ENCODE measurements at places on chromosomes 4 and X.

DNA sequence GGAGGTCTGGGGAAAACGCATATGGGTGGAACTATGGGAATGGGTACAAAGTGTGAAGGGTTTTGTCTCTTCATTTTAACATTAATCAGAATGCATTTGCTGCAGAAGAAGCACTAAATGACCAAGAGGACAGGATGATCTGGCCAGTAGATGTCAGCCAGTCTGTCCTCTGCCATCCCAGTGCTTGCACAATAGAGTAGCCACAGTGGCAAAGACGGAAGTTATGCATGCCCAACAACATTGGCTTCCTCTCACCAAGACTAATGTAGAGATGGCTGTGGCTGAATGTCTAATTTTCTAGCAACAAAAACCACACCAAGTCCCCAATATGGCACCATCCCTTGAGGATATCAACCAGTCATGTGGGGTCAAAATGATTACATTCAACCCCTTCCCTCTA, 45.0 kb upstream of the ARHGEF6 start:
- no peaks in the 10 kb centered on the region for H3K4me1 ChIP-seq
- H3K27me3 ChIP-seq: no peaks in the 10 kb centered on the region
- DNase-seq: no peak
- H3K4me3 ChIP-seq: no peak overlapping the region
- no peak overlapping the region for H3K27ac ChIP-seq

GRCh38 chr4:54746218-54746617, 88.5 kb downstream of the KIT start:
- H3K27ac ChIP-seq: no peak overlapping the region
- H3K4me1 ChIP-seq: peaks cover 3% of the 10 kb centered on the region
- H3K36me3 ChIP-seq: no peaks in the 10 kb centered on the region
- no peak for DNase-seq
- H3K4me3 ChIP-seq: no peak overlapping the region

DNA sequence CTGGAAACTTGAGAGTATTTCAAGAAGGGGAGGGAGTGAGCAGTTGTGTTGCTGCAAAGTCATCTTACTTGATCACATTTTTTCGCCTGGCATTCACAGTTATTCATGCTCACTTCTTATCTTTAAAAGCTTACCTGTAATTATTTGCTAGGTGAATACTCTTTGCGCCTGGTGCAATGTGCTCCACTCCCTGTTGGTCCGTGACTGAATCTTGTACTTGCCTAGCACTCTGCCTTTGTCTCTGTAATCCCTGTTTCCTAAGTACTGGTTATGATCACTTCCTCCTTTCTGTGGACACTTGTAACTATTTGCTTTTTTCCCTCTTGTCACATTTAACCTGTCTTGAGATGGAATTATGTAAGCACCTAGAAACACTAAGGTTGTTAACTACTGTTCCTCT, 5.8 kb downstream of the BMP2K start:
- peak; percentile 30 for DNase-seq
- H3K36me3 ChIP-seq: peaks cover 2% of the 10 kb centered on the region
- H3K27ac ChIP-seq: peak overlapping the region; percentile 72
- H3K4me3 ChIP-seq: no peak overlapping the region

DNA sequence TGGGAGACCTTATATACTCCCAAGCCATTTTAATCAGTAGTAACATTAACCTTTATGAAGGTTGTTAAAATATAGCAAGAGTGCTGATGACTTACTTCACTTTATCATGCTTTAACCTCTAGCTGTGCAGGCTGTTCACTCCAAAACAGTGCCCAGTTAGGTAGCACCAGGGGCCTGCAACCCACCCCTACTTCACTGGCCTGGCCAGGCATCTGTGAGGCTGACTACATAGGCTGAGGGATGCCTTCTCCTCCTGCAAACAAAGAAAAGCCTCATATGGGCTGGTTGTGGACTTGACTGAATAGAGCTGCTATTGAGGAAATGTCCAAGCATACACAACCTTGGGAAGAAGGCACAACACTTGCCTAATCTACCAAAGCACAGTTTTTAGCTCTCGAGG, 172.8 kb downstream of the SHROOM3 start:
- no peak for DNase-seq
- H3K36me3 ChIP-seq: no peaks in the 10 kb centered on the region
- H3K27ac ChIP-seq: no peak overlapping the region
- H3K4me3 ChIP-seq: no peak overlapping the region
- no peaks in the 10 kb centered on the region for H3K27me3 ChIP-seq
- H3K4me1 ChIP-seq: peaks cover 8% of the 10 kb centered on the region

DNA sequence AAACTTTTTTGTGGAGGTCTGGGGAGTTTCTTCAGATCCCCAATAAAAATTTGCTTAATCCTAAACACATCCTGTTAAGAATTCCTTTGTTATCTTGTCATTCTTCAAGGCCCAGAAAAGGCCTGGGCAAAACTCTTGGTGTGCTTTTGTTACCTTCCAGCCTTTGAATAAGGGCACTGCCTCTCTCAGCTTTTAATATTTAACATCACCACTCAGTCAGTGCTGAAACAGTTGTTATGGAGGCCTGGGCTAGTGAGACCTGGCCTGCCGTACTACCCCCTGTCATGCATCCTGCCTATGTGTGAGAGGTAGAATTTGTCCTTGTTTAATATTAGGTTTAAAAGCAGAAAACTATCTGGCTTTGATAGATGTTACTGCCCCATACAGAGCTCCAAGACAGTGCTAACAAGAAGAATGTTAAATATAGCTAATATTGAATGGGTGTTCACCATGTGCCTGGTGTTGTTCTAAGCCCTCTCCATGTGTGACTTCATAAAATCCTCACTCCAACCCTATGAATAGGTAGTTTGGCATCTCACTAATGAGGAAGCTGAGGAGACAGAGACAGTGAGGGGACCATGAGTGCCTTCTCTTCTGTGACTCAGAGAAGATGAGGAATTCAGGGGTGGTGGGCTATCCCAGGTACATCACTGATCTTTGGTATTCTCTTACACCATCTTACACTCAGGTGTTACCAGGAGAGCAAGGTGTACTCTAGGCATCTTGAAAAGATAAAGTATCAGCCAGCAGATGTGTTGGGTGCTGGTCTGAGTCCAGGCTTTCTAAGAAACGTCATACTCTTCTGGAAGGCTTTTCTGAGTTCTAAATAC, 6.2 kb downstream of the PPP1R2C start:
- H3K36me3 ChIP-seq: no peaks in the 10 kb centered on the region
- no peak overlapping the region for H3K4me3 ChIP-seq
- H3K4me1 ChIP-seq: peaks cover 16% of the 10 kb centered on the region
- DNase-seq: no peak

DNA sequence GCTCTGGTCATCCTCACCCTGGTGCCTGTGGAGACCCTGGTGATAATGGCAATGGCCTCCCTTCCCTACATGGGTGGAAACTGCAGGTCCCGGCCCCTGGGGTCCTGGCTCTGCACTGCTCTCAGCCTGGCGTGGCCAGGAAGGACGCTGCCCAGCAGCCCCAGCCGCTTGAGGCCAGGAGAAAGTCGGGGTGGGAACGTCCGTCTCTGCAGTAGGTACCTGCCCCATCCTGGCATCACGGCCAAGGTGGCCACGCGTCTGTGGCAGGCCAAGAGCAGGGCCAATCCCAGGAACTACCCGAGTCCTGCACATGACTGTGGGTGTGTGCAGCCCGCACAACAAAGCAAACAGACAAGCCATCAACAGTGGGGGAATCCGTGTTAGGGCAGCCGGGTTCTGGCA, 33.8 kb downstream of the FGFRL1 start:
- no peak overlapping the region for H3K4me3 ChIP-seq
- no peak for DNase-seq
- no peaks in the 10 kb centered on the region for H3K36me3 ChIP-seq
- H3K4me1 ChIP-seq: peaks cover 10% of the 10 kb centered on the region

GRCh38 chrX:139475432-139475831, 55.1 kb upstream of the F9 start:
- no peak overlapping the region for H3K27ac ChIP-seq
- no peak for DNase-seq
- H3K36me3 ChIP-seq: no peaks in the 10 kb centered on the region
- H3K4me3 ChIP-seq: no peak overlapping the region
- H3K27me3 ChIP-seq: no peaks in the 10 kb centered on the region

GRCh38 chrX:37405956-37406355, 56.8 kb downstream of the PRRG1 start:
- H3K27me3 ChIP-seq: no peaks in the 10 kb centered on the region
- H3K27ac ChIP-seq: no peak overlapping the region
- H3K36me3 ChIP-seq: no peaks in the 10 kb centered on the region
- H3K4me3 ChIP-seq: no peak overlapping the region

- no peaks in the 10 kb centered on the region for H3K36me3 ChIP-seq
- H3K27me3 ChIP-seq: no peaks in the 10 kb centered on the region
- no peak for DNase-seq
- no peak overlapping the region for H3K4me3 ChIP-seq
- no peak overlapping the region for H3K27ac ChIP-seq
- H3K4me1 ChIP-seq: no peaks in the 10 kb centered on the region
Observed at GRCh38 chrX:25154168-25154567, 138.4 kb upstream of the ARX start.

DNA sequence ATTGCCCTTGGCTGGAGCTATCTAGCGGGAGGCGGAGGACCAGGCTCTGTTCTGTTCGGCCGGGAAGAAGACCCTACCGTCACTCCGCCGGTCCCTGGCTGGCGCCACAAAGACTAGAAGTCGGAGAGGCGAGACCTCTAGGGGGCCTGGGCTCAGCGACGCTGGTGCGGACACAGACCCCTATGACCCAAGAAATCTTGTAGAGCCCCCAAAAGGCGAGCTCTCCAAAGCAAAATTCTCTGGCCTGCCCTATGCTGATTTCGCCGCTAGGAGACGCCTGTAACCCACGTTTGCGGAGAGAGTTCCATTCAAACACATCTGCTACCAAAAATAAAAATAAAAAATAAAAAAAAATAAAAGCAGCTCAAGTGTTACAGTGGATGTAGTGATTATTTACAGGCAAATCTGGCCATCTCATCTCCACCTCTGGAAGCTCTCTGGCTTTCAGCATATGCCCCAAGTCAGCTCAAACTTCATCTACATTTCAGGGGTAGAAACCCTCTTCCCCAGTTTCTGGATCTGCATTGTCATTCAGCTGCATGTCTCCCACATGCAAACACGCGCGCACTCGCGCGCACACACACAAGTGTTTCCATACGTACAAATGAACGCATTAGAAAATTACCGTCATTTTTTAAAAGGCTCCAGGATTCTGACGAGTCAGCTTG, 2.4 kb upstream of the PCDH10 start:
- no peak for DNase-seq
- peaks cover 18% of the 10 kb centered on the region for H3K4me1 ChIP-seq
- H3K27me3 ChIP-seq: peaks cover 59% of the 10 kb centered on the region
- no peak overlapping the region for H3K4me3 ChIP-seq

DNA sequence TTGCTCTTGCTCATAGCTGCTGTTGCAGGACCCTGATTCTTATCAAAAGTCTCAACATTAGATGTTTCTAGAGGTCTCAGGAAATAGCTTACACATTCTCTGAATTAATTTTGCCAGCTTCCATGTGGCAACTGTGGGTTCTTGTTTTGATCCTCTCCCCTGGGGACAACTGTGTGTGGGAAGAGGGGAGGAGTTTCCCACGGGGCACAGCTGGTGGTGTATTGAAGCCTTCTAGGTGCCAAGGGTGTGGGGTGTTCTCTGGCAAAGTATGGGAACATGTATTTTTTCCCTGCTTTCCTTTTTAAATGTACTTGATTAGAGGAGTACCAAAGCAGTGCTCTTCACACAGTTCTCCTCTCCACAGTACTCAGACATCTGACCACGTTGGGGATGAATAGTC, 212.7 kb downstream of the RPA4 start:
- no peak overlapping the region for H3K4me3 ChIP-seq
- H3K4me1 ChIP-seq: no peaks in the 10 kb centered on the region
- no peaks in the 10 kb centered on the region for H3K27me3 ChIP-seq
- H3K27ac ChIP-seq: no peak overlapping the region
- no peaks in the 10 kb centered on the region for H3K36me3 ChIP-seq
- DNase-seq: no peak
